ENCODE measurements at places on chromosomes 3 and 15.

DNA sequence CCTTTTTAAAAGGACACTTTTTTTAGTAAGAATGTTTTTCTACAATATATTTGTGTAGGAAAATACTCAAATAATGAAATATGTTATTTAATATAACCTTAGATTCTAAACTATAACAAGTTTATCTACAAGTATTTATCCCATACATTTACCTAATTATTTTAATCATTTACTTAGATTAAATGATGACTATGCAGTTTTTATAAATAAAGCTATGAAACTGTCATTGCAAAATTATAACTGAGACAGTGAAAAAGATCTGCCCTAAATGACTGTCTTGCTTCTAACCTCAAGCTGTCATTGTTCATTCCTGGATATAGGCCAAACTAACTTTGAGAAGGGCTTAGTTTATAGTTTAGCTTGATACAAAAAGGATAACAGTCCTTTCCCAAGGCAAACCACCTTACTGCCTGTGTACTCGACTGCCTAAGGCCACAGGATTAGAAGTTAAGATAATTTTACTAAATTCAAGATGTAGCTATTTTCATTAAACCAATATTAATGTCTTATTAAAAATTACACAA, 84.1 kb downstream of the GLDN start:
- DNase-seq, result no peak

GRCh38 chr3:108090701-108091497, at the start of gene CD47:
CD47 (minus strand) TSS chr3:108091031; CDS start chr3:108090908, 123 bp downstream.
- peak; percentile 98 for DNase-seq

DNA sequence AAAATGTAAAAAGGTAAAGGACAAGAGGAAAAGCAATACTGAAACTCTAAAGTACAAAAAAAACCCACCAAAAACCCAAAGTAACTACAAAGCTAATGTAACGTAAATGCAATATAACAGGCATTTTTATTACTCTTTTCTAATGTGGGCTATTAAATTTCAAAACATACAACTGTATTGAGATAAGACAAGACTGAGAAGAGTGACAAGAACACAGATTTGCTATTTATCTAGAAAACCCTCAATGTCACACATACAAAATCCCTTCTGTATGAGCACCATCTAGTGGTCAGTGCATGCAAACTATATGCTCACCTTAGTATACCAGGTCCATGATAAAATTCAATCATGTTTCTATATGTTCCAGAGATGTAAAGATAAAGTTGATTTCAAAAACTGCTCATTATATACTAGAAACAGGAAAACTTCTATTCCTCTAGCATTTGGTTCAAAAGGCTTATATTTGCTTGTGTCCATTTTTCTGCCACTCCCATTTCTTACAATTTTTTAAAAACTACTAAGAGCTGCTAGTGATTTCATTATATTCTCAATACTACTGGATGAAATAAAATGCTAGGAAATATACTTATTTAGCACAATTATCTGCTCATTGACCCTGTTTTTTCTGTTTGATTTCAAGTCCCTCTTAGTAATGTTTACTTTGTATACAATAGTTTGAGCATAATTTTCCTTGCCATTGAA, 111.4 kb downstream of the DLG1 start:
- no peak for DNase-seq

DNA sequence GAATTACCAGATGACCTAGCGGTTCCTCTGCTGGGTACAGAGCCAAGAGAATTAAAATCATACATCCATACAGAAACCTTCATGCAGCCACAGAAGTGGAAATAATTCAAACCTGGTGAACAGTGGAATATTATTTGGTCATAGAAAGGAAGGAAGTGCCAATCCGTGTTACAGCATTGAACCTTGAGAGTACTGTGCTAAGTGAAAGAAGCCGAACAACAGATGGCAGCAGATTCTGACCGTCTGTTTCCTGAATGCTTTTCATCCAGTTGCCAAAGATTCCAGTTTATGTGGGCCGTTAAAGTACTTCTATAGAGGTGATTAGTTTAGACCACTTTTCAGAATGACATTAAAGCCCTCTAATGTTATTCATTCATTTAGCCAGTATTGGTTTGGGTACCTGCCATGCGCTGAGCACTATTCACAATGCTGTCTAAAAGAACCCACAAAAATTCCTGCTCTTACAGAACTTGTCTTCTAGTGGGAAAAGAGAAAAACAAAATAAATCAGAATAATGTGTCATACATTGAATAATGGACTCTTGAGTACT, 45.8 kb upstream of the SENP5 start:
- no peak for DNase-seq

GRCh38 chr3:120449701-120450599, 842 bp downstream of the FSTL1 start:
- peak; percentile 2 for DNase-seq

DNA sequence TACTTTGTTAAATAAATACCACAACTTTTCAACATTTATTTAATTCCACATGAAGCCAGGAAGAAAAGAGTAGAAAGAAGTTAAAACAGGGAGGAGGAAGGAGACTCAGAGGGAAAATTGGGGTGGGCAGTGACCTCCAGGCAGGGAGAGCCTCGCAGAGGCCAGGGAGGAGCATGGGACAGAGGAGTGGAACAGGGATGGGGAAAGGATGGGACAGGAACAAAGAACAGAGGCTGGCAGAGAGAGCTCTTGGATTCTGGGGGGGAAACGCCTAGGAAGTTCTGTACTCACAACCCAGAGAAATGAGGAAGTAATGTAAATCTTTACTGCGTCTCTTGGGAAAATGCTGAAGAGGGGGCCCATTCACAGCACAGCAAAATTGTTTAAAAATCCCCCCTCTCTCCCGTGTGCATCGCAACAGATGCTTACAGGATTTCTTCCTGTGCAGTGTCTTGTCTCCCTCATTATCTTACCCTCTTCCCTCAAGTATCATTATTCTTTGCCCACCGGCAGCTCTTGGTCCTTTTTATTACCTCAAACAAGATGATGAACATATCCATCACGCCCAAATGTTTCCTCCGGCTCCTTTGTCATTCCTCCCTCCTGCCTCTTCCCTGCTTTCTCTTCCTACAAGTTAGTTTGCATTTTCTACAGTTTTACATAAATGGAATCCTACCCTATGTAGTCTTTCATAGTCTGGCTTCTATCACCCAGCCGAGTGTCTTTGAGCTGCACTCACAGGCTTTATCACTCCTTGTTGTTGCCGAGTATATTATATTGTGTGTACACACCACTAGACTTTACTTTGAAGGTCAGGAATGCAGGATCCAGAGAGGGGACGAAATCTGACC, 65.5 kb downstream of the ARHGAP31 start:
- no peak for DNase-seq

DNA sequence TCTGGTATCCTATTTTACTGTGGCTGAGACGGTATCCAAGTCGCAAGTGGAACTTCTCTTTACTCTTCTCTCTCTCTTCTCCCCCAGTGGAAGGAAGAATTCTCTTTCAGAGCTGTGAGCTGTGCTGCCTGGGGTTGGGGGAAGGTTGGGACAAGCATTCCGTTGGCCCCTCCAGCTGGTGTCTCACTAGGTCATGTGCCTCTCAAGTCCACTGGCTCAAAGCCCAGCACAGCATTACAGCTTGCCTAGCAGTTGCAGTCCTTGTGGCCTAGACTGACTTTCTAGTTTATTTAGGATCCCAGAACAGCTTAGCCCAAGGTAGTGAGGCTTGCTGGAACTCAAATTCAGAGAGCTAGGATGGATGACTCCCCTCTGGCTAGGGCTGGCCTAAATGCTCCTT, 76.1 kb upstream of the SPATA16 start:
- DNase-seq, result no peak

DNA sequence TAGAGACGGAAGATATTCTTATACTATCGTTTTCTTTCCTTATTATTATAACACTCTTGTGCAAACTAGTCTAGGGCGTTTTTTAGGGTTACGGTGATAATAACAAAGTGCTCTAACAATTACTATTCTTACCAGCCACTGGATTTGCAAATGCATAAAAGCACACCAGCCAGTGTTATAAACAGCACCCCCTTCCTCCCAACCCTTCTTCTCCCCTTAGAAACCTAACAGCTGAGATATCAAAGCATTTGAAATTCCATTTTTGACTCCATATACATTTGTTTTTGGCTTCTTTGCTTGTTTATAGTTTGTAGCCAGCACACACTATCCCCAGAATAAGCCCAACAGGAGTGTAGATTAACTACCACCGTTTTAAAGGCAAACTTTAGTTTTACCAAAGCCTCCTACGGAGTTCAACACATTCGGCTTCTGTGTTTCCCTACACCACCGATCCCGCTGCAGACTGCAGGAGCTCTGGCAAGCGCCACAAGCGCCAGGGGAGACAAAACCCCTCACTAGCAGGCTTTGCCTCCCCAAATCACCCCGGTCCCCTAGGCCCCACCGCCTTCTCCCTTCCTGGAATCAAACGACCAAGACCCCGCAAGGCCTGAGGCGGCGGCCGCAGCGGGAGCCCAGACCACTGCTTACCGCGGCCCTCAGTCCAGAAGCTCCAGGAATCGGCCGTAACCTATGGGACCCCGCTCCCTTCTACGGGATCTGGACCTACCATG, 461 bp downstream of the COPB2 start:
- peak; percentile 18 for DNase-seq

- no peak for DNase-seq
Observed at GRCh38 chr3:13549623-13550422, 898 bp downstream of the FBLN2 start.

GRCh38 chr3:14789221-14789620, 29.5 kb upstream of the FGD5 start:
- no peak for DNase-seq

- no peak for DNase-seq
Observed at GRCh38 chr3:50392101-50392715, 32.9 kb upstream of the TMEM115 start.

- no peak for DNase-seq
Observed at GRCh38 chr15:67186226-67186649, 68.2 kb downstream of the AAGAB start.

DNA sequence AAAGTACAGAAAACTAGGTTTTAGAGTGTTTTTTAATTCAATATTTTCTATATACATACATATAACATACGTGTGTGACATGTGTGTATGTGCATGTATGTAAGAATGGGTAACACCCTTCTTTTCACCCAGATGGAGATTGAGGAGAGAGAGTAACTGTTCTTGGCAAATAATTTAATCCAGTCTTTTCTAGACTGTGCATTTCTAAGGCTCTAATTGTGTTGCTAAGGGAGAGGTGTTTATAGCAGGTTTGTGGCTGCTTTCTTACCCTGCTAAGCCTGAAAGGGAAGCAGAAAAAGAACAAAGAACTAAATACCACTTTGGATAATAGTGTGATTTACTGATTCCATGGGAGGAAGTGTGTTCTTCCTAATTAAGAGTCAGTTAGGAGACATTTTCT, 46.0 kb upstream of the ALDH1L1 start:
- DNase-seq, result no peak

- DNase-seq, result no peak
Observed at GRCh38 chr15:61476741-61477140, 247.6 kb upstream of the RORA start.

DNA sequence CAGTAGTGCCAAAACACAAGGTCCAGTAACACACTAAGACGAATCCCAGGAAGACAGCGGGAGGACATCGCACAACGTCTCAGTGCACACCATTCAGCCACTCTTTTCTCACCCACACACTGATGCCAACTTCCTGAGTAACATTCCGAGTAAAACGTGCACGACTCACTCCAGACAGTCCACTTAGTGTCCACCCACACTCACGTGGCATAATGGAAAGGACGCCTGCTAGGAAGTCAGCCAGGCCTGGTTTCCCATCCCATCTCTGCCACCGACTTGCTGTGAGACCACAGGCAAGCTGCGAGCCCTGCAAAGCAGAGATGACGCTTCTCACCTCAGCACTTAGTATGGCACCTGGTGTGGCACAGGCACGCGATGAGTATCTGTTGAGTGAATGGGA, 36.8 kb upstream of the VGLL4 start:
- DNase-seq, result no peak

DNA sequence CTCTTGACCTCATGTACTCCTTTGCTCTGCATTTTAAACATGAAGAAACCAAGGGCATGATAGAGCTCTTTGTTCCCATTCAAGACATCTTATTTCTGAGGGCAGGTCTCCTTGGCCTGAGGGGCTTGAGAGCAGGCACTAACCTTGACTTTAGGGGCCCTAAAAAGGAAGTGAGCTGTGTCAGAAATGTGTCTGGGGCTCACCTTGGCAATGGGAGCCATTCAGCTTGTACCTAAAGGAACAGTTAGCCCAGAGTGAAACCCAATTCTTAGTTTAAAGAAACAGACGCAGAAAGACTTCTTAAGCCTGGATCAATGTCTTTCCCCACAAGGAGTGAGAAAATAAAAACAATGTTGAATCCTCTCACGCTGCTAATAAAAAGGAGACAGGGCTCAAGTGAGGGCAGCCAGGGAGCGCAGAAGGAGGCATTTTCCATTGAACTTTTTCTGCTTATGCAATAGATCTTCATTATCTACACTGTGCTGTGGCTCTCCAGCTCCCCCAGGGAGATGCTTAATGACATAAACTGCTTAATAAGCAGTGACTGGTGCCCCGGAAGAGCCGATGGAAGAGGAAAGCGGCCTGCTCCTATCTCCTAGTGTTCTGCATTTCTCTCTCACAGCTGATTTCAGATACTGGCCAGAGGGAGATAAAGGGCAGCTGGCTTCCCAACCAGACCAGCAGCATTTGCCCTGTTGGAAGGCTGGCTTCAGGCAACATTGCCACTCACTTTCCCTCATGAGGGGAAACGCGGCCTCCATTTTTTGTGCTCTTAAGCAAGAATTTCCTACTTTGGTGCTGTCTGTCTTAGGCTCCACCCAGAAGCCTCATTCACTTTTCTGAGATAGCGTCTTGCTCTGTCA, 152.0 kb downstream of the OPA1 start:
- no peak for DNase-seq

DNA sequence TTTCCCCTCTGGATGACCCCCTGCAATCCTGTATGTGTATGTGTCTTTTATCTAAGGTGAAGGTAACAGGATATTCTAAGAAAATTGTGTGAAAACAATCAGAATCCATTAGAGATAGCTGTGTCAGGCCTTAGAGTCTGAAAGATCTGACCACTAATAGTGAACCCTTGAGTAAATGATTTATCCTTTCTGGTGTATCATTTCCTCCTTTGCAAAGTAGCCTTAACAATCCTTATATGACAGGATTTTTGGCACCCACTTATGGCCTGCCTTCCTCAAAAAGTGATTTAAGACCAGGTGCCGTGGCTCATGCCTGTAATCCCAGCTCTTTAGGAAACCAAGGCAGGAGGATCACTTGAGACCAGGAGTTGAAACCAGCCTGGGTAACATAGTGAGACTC, 110.2 kb downstream of the RBPMS2 start:
- DNase-seq, result no peak

DNA sequence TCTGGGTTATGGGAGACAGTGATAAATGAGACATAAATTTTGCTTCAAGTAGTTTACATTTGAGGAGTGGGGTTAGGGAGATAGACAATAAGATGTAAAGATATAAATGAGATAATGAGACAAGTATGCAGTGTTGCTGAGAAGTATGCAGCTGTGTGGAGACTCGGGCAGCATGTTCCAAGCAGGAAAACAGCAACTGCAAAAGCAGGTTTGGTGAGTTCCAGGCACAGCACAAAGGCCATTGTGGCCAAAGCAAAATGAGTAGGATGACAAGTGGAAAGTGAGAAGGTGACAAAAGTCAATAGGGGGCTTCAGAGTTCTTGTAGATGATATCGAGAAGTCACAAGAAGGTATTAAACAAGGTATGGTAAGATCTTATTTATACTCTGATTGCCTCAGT, 259.1 kb upstream of the PEX5L start:
- no peak for DNase-seq

- DNase-seq, result no peak
Observed at GRCh38 chr3:169269005-169269404, 394.5 kb downstream of the MECOM start.

- no peak for DNase-seq
Observed at GRCh38 chr3:141477224-141477623, 9.6 kb upstream of the RASA2 start.

Measured in activated T-cell treated with anti-CD3 and anti-CD28 coated beads for 48 hours (primary cell).